ENCODE measurements at places on chromosomes 6 and 20.

DNA sequence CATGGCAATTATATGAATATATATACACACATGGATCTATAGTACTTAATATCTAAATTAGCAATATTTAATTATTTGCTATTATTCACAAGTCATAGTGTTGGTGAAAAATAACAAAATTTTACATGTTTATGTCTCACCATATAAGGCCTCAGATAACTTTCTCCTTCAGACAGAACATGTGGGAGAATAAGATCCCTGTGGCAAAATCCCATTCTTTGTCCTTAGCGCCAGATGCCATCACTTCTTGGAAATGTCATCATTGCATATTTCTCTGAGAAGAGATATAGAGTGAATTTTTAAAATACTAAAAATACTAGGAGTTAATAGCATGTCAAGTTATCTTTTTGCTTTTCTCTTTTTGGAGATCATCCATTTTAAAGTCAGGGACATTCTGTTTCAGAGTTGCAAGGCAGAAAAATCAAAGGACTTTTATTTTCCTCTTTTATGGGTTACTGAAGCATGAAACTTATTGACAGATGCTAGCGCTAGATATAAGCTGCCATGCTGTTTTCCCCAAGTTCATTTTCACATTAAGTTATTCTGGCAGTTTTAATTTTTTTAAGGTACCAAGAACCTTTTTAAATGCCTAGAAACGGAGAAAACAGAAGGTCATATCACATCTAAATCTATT is 30.4 kb upstream of the STXBP5 start:
- no peak for DNase-seq

GRCh38 chr6:37225350-37226169 is 32.0 kb upstream of the TBC1D22B start:
- no peak for DNase-seq

DNA sequence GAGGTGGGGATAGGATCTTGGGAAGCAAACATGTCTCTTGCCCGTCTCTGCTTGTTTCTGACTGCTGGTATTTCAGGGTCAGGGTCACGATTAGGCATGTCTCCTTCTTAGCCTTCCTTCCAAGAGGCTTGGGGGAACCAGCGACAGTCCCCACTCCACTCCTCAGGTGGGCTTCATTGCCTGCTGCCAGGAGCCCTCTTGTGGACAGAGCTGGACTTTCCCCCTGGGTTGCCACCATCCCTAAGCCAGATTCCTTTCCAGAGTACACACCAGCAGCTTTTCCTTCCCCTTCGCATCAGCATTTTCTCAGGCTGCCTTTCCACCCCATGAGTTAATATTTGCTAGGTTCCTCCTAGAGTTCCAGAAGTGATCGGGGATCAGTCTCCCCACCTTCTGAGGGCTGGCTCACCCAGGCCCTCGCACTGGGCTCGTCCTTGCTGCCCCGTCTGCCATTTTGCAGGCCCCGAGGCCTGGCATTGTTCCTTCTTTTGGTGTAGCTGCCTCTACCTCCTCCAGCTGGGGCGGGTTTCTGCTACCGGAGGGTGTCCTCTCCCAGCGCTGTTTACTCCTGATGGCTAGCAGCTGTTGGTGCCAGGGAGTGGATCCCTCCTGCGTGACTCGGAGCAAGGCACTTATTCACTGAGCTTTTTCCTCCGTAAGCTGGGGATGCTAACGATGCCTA is 8.8 kb upstream of the C20orf144 start:
- DNase-seq = no peak

DNA sequence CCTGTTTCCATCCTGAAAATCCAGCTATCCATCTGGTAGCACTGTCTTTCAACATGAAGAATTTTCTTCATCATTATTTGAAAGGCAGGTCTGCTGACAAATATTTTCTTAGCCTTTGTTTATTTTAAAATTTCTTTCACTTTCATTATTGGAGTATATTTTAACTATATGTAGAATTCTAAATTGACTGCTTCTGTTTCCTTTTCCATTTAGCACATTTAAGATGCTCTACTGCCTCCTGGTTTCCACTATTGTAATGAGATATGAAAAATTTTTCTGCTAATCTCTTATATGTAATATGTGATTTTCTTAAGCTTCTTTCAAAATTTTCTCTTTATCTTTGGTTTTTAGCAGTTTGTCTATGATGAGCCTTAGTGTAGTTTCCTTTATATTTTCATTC is 97.3 kb downstream of the TBC1D32 start:
- no peak for DNase-seq

GRCh38 chr6:112225691-112226090 is 28.7 kb downstream of the LAMA4 start:
- DNase-seq = no peak

DNA sequence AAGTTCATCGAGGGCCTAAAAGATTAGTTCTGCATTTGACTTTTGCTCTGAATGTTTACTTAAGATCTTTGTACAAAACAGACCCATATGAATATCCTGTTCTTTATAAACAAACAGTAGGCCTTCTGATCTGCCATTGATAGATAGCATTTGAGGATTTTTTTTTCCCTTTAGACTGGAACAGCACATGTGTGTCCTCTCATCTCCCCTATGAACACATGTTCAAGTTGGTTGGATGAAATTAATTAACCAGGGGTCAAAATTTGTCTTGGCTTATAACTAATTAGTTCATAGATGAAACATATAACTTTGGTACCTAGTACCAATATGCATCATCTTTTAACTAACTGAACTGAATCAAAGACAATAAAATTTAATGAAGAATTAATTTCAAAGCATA is 81.3 kb downstream of the AK9 start:
- DNase-seq = no peak

- DNase-seq = no peak
These were observed 46.4 kb downstream of the PTPRA start for GRCh38 chr20:2919518-2920245.

DNA sequence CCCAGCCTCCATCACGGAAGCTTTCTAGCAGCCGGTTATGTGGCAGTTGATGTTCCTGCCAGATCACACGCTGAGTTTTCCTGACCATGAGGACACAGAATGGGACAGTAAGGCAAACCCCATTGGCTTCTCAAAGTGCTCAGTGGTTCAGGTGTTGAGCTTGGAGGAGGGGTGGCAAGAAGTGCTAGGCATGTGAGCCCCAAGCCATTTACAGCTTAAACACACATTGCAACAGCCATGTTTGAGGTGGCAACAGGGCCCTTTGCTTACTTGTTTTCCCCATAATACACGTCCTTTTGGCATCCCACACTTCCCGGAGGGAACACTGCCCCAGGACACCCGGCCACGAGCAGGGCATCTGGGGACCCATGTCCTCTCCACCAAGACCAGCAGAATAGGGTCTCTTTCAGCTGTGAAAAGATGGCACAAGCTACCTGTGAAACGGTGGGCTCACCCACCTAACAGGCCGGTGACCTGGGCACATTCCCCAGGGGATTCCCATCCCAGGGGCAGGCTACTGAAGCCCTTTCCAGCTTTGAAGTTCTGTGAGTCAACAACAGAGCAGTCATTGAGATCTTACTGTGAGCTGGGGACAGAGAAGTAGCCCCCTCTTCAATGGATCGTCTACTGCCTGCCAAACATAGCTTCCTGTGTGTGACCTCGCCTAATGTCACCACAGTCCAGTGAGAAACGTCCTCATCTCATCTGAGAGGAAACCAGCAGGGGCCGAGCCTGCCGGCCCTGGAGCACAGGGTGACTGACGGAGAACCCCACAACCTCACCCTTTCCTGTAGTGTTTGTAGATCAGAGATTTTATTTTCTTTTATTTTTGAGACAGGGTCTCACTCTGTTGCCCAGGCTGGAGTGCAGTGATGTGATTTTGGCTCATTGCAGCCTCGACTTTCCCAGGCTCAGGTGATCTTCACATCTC is 4.0 kb upstream of the TLDC2 start:
- DNase-seq = no peak

- no peak for DNase-seq
These were observed 82.7 kb downstream of the JAG1 start for GRCh38 chr20:10590950-10591671.

- no peak for DNase-seq
These were observed 12.9 kb downstream of the SGK2 start for GRCh38 chr20:43571771-43572170.

Measured in CD4-positive, alpha-beta T cell (primary cell).